Effector memory CD8-positive, alpha-beta T cell (primary cell): ENCODE measurements at places on chromosomes 6 and 20.

GRCh38 chr6:138372711-138373463 lies 4.8 kb upstream of the SMIM28 start:
- no peak for DNase-seq

GRCh38 chr6:129276986-129277385 lies 394.0 kb downstream of the LAMA2 start:
- no peak for DNase-seq

DNA sequence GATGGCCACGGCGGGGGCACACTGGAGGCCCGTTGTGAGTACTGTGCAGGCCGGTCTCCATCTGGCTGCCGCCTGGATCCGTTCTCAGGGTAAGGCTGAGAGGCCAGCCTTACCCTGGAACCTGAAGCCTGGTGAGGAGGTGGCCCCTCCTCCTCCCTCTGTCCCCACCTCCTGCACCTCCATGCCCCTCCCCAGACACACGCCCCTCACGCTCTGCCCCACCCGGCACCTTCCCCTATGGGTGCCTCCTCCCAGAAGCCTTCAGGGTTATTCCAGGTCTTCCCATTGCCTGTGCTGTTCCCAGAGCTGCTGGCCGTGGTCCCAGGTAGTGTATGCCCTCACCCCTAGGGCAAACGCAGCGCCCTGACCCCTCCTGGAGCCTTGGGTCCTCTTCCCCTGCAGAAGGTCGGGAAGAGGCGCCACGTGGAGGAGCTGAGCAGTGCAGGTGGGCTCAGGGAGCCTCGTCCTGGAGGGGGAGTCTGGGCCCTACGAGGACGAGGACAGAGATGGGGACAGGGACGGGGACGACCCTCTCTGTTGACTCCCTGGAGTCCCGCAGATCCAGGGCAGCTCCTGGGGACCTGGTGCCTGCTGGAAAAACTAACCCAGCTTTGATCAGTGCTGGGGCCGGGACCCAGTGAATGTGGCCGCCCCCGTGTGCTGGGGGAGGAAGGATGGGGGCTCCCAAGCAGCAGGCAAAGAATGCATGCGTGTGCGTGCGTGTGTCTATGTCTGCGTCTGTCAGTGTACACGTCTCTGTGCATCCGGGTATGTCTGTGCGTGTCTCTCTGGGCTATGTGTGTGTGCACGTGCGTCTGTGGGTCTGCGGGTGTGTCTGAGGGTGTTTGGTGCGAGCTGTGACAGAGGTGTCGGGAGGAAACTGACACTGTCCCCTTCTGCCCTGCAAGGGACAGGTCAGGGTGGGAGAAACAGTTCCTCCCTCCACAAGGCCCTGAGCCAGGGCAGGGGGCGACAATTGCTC lies 8.2 kb upstream of the HRH3 start:
- no peak for DNase-seq

DNA sequence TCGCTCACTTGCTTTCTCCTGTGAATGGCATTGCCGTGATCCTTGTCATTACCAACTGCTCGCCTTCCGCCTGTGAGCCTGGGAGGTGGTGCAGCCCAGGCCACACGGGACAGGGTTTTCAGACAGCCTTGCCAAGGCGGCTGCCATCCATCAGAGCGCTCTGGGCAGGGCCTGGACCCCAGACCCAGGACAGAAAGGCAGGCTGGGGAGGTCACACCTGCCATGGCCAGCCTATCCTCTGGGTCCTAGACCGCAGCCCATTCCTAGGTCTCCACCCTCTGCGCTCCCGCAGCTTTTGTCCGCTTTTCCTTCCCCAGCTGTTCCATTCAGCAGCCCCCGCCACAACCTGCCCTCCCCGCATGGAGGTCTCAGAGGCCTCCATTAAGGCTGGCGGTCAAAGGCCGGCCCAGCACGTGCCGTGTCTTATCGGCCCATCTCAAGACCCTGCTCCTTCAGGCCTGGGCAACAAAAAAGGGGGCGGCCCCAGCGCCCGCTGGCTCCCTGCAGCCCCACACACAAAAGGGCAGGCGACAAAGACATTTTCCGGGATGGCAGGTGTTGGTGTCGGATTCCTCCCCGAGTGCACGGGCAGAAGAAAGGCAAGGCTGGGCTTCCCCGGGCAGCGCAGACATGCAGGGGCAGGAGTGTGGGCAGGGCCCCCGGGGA lies 28.1 kb downstream of the INSM1 start:
- no peak for DNase-seq

DNA sequence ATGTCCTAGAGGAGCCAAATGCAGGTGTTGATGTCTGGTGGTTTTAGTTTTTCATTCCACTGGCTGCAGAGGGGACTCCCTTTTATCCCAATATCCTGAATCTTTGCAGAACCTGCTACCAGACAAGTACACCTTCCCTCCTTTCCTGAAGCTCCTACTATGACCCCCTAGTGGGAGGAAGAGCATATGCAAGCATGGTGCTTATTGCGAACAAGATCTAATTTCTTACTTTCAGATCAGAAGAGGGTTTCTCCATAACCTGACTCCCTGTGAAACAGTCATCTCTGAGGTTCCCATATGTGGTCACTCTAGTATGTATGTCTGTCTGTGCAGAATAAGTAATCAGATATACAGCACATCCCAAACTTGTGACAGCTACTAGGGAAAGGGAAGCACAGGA lies 277.2 kb downstream of the ARHGAP18 start:
- no peak for DNase-seq

- no peak for DNase-seq
Observed at GRCh38 chr20:58127701-58128111, 100.7 kb downstream of the ANKRD60 start.

DNA sequence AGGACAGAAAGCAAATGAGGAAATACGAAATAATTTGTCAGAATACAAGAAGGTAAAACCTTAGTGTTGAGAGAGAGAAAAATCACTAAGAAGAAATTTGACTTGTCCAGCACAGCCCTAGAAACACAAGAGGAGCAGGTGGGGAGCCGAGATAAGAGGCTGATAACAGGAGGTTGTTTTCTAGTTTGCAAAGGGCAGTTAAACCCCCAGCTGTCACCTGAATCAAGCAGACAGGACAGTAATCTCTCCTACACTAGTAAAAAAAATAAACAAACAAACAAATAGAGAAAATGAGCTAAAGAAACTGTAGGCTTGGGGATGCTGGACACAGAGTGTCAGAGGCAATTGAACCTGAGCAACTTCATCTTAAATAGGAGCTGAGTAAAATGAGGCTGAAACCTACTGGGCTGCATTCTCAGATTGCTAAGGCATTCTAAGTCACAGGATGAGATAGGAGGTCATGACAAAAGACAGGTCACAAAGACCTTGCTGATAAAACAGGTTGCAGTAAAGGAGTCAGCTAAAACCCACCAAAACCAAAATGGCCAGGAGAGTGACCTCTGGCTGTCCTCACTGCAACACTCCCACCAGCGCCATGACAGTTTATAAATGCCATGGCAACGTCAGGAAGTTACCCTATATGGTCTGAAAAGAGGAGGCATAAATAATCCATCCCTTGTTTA lies 40.4 kb downstream of the FAM184A start:
- no peak for DNase-seq

DNA sequence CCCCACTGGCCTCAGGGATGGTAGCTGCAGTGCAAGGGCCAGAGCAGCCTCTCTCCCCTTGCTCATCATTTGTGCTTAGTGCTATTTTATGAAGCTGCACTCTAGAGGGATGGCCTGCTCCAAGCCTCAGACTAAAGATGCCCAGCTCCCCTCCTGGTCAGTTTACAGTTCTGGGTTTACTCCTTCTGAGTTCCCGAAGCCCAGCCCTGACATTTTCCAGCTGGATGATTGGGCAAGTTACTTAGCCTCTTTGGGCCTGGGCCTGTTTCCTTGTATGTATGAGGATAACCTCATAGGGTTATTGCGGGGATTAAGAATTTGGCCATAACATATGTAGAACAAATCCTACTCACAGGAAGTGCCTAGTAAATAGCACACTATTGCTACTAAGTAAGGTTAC lies 31.8 kb upstream of the EMILIN3 start:
- DNase-seq = no peak

GRCh38 chr6:125748406-125749172 lies 843 bp upstream of the HEY2 start:
- DNase-seq = peak; percentile 14

DNA sequence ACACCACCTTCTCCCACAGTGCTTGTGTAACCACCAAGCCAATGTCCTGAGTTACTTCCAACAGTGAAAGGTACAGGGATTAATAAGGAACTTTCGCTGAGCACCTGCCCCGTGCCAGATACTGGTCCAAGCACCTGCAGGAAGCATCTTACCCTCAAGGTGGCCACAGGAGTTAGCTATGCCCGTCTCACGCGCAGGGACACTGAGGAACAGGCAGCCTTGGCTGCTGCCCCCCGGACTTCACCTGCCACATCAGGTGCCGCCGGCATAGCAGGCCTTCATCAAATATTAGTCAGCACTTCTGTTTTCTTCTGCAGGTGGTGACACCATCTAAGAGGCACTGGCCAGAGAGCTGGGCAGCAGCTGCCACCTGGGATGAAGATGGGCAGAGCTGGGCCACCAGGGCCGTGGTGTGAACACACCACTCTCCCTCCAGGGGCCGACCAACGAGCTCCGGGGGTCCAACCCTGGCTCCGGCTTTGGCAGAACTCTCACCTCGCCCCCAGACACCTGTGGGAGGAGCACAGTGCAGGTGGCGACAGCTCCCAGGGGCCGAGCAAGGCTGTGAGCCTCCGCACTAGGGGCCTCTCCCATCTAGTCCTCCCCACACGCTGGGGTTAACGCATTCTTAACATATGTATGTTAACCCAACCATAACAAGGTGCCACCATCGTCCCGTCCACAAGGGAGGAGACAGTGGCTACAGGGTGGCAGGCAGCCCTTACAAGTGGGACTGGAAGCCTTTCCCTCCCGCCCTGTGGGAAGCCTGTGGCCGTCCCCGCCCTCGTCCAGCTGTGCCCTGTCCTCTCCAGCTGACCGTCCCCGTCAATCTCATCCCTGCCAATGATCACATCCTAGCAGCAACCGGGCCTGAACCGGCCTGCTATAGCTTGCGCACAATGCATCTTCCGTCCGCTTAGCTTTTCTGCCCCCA lies 2.9 kb upstream of the PPDPF start:
- no peak for DNase-seq

GRCh38 chr6:169865346-169866139 lies 114.1 kb downstream of the ERMARD start:
- DNase-seq = no peak

- DNase-seq = no peak
Observed at GRCh38 chr6:63663147-63663955, 27.7 kb downstream of the PHF3 start.

DNA sequence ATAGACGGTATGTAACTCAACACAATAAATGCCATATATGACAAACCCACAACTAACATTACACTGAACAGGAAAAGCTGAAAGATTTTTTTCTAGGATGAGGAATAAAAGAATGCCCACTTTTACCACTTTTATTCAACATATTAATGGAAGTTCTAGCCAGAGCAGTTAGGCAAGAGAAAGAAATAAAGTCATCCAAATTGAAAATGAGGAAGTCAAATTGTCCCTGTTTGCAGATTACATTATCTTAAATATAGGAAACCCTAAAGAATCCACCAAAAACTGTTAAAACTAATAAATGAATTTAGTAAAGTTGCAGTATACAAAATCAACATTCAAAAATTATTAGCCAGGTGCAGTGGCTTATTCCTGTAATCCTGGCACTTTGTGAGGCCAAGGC lies 24.6 kb upstream of the ADGB start:
- no peak for DNase-seq

- no peak for DNase-seq
Observed at GRCh38 chr6:83153883-83154521, 39.1 kb downstream of the PGM3 start.

- no peak for DNase-seq
Observed at GRCh38 chr6:4589295-4589694, 186.9 kb upstream of the CDYL start.

GRCh38 chr20:3550837-3551236 lies 80.0 kb downstream of the ATRN start:
- no peak for DNase-seq

- no peak for DNase-seq
Observed at GRCh38 chr6:106886922-106887797, 87.4 kb downstream of the CD24 start.

- no peak for DNase-seq
Observed at GRCh38 chr6:16358531-16359138, 120.2 kb downstream of the GMPR start.

DNA sequence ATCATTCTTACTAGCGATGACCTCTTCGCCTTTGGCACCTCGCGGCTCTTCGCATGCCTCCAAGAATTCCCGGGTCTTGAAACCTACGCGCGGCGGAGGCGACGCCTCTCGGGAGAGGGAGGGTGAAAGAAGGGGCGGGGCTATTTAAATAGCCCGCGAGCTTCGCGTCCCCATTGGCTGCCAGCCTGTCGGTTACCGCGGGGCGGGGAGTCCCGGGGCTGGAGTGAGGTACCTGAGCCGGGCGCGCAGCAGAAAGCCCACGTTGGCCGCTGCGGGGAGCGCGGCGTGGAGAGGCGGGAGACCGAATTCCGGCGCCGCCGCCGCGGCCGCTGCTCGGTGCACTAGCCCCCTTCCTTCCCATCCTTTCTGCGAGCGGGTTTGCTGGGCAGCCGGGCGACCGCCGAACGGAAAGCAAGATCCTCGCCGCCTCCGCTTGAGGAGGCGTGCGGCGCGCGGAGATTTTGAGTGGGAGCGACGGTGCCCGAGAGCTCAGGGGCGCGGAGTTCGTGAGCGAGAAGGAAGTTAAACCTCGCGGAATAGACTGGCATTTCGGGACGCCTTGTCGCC lies at the start of gene BMP6:
Gene BMP6, plus strand, starts transcription at position 251 of the 567 bp plus-strand sequence. CDS start 857 bp downstream, outside the sequence.
- no peak for DNase-seq

- no peak for DNase-seq
Observed at GRCh38 chr20:38498909-38499308, 26.3 kb downstream of the RALGAPB start.

DNA sequence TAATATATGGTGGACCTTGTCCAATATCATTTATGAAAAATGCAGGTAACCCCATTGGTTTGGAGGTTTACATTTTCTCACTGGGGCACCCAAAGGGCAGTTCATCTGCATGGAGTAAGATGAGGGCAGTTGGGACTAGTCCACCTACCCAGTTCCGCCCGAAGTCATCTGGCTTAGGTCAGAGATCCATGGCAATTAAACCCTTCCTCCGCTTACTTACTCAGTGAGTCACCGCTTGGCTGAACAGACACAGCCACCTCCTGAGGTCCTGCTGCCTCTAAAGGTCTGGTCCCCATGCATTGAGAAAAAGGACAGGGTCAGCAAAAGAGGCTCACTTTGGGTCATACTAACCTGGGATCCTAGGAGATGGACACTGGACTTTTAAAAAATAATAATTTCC lies 102.9 kb upstream of the PRL start:
- DNase-seq = no peak

- DNase-seq = no peak
Observed at GRCh38 chr6:158758941-158759479, 60.2 kb downstream of the EZR start.

- no peak for DNase-seq
Observed at GRCh38 chr20:50953821-50954220, 4.5 kb downstream of the DPM1 start.

- no peak for DNase-seq
Observed at GRCh38 chr20:58003525-58003924, 224.9 kb downstream of the ANKRD60 start.
